Endodermal cell (in vitro differentiated cells): ENCODE measurements at places on chromosomes 3 and 15.

GRCh38 chr3:192188218-192188835 is 539.0 kb downstream of the FGF12 start:
- peak; percentile 88 for DNase-seq

DNA sequence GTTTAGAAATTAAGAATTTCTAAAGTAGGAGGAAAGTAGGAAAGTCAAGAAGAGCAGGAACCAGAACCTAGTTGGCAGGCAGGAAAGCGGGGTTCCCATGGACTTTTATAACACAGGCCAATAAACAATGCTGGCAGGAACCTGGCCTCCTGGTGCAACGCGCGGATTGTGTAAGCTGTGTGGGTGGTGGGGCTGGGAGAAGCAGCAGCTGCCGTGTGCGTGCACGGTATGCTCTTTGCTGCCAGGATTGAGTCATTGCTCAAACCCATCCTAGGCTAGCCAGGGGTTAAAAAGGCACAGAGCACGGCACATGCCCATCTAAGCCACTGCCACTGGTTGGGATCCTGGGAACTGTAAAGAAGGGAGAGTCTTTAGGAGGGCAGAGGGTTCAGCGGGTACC is 209.9 kb upstream of the RGMA start:
- no peak for DNase-seq

DNA sequence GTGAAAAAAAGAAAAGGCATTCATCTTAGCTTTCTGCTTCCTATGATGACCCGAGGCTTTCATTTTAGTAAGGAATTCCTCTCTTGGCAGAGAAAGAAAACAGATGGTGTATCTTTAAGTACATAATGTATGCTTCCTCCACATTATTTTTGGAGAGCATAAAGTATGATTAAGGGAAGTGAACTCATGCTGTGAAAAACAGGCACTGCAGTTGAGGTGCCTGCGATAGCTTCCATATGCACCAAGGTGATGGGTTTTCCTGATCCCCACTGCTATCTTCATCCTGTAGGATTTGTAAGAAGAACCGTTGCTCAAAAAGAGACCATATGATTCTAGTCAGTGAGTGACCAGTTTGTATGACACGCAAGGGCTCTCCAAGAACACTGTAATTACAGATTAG is 411.5 kb upstream of the MCTP2 start:
- no peak for DNase-seq

DNA sequence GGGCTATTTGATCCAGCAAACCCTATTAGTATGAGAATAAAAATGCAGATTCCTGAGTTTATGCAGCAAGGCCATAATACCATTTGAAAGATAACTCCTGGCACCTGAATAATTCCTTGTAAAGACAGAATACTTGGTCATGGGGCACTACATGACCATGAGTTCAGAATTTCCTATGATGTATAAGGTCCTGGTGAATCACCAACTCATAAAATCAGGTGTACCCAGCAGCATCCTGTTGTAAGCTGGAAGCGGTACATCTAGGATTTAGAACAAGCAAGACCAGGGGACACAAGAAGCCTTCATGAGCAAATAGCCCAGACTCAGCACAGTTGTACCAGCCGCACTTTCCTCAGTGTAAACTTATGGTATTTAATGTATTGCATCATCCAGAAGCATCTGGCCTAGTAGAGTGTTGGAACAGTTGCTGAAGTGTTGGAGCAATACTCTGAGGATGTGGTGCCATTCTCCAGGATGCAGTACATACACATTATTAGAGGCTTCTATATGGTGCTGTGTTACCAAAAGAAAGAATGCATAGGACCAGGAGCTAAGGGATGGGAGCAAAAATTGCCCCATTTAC is 233.4 kb downstream of the SQOR start:
- no peak for DNase-seq

DNA sequence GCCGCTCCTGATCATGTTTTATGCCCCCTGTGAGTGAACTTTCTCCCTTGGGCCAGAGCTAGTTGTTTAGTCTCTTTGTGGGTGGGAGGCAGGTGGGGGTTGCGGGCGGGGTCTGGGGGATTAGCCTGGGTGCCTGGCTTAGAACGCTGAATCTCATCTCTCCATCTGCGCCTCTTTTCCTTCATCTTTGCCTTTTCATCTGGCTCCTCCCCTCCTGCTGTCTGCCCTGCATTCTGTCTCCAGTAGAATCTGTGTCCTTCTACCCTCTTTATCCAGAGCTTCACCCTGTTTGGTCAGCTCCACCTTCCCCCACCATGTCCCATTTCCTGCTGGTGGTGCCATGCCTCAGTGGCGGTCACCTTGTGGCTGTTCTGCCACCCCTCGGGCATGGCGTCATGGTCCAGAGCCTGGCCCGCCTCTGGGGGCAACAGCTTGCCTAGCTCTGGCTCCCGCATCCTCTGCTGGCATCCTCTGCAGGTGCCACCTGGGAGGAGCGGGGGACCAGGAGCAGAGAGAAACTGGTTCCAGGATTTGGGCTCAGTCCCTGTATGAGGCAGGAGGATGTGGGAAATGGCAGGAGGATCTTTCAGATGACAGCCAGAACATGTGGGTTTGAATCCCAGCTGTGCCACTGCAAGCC is 44.3 kb downstream of the PDIA5 start:
- no peak for DNase-seq

GRCh38 chr3:194344012-194344411 is 7.1 kb downstream of the CPN2 start:
- peak; percentile 96 for DNase-seq

DNA sequence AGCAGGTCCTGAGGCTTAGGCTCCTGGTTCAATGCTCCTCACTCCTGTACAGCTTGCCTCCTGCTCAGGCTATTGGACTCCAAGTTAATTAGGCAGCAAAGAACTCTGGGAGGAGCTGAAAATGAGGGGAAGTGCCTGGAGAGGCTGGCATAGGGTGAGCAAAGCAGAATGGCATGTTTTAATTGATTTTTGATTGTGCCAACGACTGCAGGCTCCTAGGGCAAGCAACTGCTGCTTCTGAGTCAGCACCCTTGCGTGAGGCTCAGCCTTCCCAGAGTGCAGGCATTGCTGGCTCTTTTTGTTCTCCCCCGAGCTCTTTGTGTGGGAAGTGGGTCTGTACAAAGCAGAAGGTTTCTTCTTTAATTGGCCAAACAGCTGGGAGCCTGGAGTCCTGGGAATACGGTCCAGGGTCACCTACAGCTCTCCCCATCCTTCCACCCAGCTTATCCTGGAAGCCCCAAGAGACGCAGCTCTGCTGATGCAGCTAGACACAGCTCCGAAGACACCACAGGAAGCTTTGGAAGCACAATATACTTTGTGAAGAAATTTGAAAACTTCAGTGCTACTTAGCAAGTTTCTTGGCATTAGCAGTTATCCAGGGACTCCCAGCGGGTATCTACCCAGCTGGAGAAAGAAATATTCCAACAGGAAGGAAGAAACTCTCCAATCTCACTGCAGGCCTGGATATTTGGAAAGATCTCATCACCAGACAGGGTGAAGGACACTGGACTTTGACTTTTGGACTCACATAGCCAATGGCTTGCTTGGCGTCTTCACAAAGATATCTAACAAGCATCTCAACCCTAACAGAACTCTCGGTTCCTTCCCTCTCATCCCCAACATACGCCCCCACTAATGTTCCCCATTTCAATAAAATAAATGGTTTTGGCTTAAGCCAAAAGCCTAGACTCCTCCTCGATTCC is 76.8 kb downstream of the BDH1 start:
- no peak for DNase-seq
